D721Med (cell line): ENCODE measurements at places on chromosomes 4 and X.

- DNase-seq, result no peak
Observed at GRCh38 chr4:61532336-61533000, 332.3 kb downstream of the ADGRL3 start.

DNA sequence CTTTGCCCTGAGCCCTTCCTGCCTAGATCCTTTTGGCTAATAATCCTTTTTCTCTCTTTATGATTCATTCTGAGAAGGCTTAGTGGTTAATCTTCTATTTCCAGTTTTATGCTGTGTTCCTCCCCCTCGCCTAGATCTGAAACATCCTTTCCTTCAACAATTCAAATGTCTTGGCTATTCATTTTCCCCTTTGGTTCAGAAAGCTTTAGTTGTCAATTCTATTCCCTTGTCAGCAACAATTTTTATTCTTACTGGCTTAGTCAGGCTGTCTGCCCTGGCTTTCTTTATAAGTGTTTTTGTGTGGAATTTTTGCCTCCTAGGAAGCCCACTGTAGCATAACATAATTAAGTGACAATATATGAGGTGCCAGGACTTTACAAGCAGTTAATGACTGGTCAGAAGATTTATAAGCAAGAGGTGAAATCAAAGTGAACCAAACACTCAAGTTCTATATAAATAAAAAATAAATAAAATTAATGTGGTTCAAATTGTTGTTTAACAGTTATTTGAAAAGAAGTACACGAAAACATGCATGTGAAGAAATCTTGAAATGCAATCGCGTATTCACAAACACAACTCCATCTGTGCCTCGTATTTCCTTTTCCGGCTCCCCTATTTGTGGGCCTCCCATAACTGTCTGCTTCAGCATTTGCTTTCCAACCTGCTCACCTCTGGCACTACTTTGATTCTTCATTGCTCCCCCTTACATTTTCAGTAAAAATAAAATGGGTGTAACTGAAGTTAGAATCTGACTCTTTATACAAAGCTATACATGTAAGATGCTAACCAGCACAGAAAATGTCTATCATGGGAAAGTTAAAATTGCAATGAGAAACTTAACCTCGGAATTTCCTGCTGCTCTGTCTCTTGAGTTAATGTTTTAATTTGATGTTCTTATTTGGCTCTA lies 235.4 kb downstream of the SPRY1 start:
- DNase-seq, result no peak

DNA sequence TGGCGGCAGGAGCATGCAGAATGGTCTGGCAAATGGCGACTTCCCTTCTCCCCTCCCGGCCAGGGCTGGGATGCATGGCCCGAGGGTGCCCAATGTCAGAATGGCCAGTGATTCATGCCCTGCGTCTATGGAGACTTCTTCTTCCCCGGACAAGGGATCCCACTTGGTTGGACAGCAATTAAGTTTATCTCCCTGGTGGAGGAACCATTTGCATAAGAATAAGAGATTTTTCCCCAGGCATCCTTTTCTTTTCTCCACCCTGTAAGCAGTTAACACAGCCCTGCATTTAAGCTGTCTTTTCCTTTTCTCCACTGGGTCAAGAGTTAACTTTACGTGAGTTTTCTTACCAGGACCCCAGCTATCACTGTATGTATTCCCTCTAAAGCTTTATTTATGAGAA lies 856.6 kb downstream of the GLUD2 start:
- DNase-seq, result no peak

- DNase-seq, result no peak
Observed at GRCh38 chr4:26050671-26051070, 136.7 kb downstream of the SMIM20 start.

DNA sequence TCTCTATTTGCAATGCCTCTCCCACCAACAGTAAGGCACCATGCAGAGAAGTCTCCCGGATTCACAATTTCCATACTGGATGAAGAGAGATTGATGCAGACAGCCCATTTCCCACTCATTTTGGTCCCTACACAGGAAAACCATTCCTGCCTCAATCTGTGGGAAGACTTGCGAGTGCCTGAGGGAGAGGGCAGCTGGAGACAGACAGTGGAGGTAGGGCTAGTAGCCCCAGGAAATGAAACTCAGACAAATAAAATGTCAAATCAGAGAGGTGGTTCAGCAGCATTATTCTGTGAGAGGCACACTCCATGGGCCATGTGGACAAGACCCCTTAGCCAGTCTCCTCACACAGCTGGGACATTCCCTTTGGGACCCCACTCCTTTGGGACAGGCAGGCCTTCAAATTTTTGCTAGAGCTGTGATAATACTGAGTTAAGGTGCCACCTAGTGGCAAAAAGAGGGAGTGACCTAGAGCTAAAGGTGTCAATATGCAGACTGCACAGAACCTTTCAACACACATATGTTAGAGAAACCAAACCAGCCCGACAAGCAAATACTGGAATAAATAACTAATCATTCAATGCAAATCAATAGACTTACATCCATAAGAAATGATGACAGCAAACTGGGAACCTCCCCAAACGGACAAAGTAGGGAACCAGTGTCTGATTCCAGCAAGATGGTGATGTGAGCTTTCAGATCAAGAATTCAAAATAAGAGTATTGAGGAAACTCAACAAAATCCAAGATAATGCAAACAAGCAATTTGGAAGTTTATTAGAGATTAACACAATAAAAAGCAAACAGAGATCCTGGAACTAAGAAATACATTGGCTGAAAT lies 1865.3 kb upstream of the AGA start:
- no peak for DNase-seq

DNA sequence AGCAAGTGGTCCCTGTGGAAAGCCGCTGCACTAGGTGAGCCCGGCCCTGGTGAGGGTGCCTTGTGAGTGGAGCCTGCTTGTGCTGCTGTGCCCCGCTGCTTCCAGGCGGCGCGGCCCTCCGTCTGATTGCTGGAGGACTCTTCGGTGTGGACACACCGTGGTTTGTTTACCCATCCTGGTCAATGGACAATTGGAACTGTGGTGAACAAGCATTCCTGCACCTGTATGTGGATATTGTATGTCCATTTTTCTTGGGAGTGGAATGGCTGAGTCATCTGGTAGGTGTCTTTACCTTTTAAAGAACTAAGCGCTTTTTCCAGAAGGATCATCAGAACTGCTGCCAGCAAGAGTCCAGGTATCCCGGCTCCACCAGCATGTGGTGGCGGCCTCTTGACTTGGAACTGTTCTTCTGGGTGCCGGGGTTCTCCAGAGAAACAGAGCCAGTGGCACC lies 15.6 kb downstream of the MAEA start:
- DNase-seq, result no peak

- no peak for DNase-seq
Observed at GRCh38 chr4:183182873-183183725, 84.0 kb downstream of the WWC2 start.

DNA sequence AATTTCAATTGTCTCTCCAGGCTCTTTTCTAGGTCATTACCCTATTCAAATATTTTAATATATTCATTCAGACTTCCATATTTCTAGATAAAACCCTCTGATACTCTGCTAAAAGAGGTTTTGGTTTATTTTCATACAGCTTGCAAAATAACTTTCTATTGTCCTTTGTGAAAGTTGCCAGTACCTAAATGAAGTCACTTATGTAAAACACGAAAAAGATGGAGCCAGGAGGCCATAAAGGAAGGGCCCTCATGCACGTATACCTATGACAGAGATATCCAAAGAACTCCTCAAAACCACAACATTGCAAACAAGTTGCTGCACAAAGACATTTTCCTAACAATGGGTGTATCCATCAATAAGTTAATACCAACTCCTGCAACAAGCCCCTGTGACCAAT lies 25.7 kb upstream of the ELOVL6 start:
- DNase-seq, result no peak

DNA sequence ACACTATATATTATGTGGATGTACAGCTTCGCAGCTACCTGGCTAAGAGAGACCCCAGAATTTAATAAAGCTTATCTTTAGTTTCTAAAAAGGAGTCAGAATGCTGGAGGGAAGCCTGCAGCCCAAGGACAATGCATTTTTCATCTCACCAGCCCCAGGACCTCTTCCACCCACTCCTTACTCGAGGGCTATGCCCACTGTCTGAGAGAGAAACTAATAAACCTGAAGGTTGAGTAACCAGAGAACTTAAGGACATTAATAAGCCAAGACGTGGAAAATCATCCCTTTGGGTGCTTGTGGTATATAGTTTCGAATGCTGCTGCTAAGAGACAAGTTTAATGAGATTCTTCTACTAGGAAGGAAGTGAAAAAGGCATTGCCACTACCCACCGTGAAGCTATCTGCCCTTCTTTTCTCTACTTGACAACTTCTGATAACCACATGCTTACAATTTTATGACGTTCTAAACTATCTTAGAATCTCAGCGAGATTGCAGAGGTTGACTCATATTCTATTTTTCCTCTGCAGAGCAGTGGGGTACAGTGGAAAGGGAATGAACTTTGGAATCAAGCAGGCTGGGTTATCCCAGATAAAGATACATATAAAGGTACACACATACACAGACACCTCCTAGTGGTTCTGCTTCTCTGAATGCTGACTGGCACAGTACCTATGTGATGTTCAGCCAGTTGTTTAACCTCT lies 3.3 kb downstream of the RELL1 start:
- no peak for DNase-seq
